ENCODE measurements at places on chromosomes 6 and 20.

DNA sequence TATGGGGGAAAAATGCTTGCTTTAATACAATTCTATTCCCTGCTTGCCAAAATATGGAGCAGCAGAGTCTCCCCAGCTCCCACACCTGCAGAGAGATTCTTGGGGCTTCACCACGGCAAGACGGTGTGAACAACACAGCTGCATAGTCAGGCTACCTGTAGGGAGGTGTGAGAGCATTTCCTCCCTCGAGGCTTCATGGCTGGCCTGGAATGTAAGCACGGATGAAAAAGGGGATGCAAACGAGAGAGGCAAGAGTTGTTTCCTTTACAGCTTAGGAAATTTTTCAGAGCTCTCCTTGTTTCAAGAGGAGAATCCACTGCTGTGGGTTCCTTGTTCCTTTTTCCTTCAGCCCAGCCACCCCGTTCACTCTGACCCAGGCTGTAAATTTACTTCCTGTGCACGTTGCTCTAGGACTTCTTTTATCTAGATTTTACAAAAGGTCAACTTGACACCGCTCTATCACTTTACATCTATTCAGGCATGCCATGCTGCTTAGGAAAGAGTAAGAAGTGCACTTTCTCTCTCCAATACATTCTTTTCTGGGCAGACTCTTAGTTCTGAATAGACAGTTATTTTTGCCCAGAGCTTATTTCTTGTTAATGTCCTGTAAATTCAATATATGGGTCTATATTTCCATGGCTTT, 197.1 kb downstream of the KHDC1L start:
- DNase-seq, result no peak

DNA sequence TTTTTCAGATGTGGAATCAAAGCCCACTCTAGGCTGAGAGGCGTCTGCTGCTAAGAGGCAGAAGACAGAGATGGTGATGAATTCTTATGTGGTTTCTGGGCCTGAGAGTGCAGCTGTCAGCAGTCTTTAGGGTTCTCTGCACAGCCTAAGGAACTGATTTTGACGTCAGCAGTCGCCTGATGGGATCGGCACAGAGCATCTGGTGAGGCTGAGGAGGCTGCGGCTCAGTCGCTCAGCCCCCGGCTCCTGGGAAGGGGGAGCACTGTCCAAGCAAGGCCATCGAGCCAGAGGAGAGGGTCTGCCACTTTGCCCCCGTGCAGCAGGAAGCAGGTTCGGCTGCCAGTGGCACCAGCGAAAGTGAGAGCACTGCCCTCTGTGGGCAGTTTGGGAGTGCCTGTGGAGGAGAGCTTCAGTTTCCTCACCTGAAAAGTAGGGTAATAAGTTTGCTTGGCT, 92.5 kb downstream of the TCP11 start:
- no peak for DNase-seq

GRCh38 chr20:49028684-49029083, 17.4 kb upstream of the CSE1L start:
- no peak for DNase-seq

DNA sequence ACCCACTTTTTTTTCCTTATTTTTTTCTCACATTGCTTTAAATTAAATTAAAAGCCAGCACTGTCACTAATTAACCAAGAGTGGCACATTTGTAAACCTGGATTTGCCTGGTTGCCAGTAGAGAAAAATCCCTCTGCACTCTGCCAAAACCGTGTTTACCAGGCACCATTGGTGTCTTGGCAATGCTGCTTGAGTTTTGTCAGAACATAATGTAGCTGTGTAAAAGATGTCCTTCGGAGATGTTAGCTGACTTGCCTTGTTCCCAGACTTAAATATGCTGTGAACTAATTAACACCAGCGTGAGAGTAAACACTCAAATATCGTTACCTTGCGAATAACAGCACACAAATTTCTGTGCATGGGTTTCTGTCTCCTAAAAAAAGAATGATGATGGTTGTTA, 694.9 kb upstream of the ID4 start:
- no peak for DNase-seq

- no peak for DNase-seq
These were observed 51.0 kb downstream of the SLC22A2 start for GRCh38 chr6:160207618-160208017.

DNA sequence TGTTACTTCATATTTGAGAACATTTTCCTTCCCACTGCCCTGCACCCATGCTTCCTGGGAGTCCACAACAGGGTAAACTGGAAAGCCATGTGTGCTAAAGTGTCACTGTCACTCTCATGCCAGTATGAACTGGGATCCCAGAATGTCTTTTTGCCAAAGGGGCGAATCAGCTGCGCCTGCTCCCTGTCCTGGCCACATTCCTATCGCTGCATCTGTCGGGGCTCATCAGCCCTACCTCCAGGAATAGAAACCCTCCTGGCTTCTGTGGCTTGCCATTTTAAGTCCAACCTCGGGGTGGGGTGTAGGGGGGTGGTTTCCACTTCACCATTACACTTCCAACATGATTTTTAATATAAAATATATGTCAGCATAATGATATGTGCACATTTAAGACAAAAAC, 933 bp downstream of the KLHL31 start:
- DNase-seq, result no peak

DNA sequence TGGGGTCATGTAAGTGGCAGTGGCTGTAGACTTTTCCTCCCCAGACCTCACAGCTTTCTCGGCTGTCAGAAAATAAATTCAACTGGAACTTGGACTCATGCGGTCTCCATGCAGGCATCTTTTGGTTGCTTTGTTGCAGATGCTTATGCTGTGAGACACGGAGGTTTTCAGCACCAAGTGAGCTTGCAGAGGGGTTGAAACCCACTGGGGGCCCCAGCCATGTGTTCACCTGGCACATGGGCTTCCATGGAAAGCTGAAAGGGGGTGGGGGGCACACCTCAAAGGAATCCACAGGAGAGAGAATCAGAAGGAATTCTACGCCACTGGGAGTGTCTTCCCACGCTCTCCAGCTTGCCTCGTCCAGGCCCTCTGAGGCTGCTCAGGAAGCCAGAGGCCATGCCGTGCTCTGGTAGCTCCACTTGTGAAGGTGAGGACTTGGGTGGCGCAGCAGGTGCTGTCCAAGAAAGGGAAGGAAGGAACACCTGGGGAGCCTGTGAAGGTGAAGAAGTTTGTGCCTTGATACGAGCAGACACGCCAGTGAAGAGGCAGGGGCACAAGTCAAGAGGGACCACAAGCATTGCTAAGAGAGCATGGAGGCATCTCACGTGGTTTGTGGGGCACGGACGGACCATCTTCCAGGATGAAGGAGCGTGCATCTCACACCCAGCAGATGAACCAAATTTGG, 134.3 kb upstream of the PMEPA1 start:
- DNase-seq, result no peak

DNA sequence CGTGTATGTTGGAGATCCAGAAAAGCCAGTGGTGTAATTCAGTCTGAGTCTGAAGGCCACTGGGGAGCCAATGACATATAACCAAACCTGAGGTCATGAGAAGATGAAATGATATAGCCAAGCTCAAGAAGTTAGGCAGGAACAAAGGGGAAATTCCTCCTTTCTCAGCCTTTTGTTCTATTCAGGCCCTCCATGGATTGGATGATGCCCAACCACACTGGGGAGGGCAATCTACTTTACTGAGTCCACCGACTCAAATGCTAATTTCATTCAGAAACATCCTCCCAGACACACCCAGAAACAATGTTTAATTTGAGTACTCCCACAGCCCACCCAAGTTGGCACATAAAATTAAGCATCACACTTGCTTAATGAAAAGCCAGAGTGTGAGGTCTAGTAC, 183.6 kb downstream of the GJA1 start:
- DNase-seq, result no peak

DNA sequence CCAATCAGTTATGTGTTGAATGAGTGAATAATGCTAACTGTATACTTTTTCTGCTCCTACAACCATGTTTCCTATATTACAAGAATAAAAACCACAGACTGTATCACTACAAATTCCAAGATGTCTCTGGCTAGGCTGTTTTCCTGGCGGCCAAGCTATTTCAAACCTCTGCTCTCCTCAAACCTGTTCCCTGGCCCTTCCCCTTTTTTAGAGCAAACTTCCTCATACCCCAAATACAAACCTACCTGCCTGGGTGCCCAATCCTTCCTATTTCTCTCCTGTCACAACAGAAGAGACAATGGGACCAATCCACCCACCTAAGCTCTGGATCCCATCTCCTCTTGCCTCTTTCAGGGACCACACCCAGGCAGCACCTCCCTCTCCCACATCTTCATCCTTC, 7.5 kb downstream of the TOMM34 start:
- DNase-seq, result no peak
